ENCODE measurements at places on chromosomes 12 and 14.

GRCh38 chr12:45598761-45599160 lies 130.7 kb upstream of the ARID2 start:
- no peak for DNase-seq

DNA sequence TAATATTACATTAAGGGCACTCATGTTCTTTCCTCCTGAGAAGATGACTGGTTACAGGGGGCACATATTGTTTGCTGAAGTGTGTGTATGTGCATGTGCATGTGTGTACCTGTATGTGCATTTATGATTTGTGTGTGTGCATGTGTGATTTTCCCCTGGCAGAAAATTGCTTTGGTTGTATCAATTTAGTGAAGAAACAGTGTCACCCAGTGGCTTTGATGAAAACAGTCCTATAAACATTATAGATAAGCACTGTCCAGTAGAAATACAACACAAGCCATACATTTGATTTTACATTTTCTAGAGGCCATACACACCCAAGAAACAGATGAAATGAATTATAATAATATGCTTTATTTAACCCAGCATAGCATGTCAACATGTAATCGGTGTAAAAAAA lies 8.6 kb downstream of the PDE3A start:
- no peak for DNase-seq

GRCh38 chr12:30999723-31000122 lies 73.2 kb downstream of the TSPAN11 start:
- DNase-seq: no peak

GRCh38 chr12:124392271-124392666 lies 97.4 kb downstream of the RFLNA start:
- no peak for DNase-seq

DNA sequence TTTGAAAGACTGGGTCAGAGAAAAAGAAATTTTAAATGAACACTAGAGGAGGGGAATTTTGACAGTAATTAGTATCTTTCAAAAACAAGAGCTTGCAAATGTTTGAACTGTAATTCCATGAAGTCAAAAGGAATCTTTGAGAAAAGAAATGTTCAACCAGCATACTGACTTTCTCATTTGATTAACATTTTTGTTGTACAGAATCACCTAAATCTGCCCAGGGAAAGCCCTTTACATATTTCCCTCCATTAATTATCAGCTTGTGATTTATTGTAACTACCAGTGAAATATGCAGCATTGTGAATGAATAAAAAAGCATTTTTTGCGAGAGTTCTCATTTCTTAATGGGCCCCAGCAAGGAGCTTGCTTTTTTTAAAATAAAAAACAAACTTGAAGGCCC lies 61.2 kb upstream of the CCDC91 start:
- DNase-seq: no peak

DNA sequence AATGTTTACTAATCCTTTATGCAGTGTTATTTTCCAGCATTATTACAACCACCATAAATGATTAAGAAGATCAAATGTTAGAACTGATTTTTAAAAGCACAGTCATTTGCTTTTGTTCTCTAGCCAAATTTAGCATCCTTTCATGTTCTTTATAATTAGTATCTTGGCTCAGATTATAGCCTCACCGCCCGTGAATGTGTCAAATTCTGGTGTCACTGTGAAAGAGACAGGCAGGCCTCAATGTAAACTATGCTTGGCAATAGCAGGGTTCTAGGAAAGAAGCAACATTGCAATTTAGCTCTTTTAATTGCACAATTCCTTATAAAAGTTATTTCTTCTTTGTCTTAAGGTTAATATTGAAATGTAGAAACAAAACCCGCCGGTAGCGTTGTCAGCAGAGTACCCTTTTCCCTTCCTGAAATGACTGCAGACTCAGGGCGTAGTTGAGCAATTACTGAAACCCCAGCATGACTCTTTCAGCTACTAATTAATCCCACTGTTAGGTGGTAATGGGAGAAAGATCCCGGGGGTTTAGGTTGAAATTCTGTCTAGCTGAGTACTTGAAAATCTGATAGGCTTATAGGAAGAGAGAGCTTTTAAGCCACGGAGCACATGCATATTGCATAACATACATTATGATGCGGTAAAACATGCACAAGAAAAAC lies 1600.5 kb upstream of the SEL1L start:
- no peak for DNase-seq

DNA sequence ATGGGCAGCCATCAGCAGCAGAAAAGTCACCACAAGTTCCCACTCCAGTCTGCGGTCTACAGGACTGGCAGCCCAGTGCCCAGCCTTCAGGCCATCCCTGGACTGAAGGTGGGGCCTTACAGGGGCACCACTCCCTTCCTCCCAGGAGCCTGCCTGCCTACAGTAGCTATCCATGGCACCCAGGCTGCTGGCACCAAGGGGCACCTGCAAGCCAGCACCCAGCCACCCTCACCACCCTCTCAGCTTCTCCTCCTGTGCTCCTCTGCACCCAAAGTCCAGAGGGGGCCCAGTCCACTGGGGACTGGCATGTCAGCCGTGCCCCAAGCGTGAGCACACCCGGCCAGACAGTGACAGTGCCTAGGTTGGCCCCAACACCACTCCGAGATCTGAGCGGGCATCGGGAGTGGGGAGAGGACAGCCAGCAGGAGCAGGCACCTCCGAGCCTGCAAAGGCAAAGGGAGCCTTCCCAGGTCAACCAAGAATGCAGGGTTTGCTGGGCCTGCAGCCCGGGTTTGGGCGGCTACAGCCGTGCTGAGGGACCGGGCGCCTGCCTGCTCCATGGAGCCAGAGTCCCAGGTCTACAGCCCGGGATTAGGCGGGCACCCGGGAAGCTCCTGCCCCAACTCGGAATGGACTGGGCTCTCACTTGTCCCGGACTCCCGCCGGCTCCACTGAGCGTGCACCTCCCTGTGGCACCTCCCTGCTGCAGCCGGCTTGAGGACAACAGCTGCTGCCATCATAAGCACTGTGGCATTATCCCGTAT lies 8.1 kb upstream of the OR6C65 start:
- DNase-seq: no peak
